ENCODE measurements at places on chromosomes 11 and 22.

DNA sequence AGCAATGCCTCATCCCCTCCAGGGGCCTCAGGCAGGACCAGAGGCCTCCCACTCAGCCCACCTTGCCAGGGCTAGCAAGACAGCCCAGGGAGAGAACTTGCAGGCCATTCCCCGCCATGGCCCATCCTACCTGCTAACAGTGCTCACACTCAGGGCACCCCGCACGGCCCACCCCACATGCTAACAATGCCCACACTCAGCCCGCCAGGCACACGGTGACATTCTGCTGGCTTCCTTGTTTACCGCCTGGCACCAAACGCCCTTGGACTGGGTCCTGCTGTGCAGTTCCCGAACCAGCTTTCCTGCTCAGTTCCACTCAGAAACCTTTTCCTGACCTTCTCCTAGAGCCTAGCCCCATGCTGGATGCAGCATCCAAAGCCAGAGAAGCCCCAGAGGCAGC, 33.5 kb upstream of the FADD start:
- no peak for DNase-seq

GRCh38 chr11:78943841-78944240, 369.2 kb upstream of the NARS2 start:
- no peak for DNase-seq

DNA sequence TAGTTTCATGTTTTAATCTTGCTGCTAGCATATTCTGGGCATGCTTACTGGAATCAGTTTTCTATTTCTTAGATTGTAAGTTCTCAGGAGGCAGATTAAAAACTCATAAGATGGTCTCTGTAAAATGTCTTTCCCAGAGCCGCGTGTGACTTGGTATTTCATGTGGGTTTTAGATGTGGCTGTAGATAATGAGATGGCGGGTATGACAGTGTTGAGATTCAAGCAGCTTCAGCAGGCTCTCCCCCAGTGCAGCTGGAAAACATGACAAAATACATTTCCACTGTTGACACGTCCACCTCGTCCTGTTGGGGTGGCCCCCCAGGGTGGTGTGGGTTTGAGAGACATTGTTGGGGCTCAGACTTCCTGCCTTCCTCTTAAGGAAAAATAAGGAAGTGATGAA, 106.8 kb downstream of the KIRREL3 start:
- no peak for DNase-seq

GRCh38 chr22:45878901-45879551, 97.9 kb downstream of the WNT7B start:
- DNase-seq = no peak

- DNase-seq = no peak
Observed at GRCh38 chr11:34846467-34846866, 69.7 kb downstream of the APIP start.

DNA sequence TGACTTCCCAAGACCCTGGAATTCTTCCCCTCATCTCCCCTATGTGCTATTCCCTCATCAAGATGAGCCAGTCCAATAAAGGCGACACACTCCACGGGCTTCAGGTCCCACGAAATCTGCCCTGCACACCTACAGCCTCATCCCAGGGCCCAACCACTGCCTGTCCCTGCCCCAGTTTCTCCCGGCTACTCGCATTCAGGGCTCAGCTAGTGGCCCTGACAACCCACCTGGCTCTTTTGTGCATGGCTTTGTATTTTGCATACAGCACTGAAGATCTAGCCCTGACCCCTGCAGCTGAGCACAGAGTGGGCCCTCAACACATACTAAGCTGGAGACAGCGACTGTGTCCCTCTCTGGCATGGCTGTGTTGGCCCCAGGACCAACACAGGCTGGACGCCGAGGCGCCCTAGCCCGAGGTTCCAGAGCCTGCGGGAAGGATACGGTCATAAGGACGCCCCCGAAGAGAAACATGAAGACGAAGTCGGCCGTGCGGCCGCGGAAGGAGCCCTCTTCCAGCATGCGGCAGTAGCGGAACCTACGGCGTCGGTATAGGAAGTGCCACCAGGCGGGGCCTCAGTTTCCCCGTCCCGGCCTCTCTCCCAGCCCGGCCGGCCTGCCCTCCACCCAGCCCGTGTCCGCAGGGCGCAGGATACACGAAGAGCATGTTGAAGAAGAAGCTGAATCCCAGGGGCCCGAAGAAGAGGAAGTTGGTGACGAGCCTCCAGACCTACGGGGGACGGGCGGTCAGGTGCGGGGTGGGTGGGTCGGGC, 710 bp downstream of the DERL3 start:
- no peak for DNase-seq

DNA sequence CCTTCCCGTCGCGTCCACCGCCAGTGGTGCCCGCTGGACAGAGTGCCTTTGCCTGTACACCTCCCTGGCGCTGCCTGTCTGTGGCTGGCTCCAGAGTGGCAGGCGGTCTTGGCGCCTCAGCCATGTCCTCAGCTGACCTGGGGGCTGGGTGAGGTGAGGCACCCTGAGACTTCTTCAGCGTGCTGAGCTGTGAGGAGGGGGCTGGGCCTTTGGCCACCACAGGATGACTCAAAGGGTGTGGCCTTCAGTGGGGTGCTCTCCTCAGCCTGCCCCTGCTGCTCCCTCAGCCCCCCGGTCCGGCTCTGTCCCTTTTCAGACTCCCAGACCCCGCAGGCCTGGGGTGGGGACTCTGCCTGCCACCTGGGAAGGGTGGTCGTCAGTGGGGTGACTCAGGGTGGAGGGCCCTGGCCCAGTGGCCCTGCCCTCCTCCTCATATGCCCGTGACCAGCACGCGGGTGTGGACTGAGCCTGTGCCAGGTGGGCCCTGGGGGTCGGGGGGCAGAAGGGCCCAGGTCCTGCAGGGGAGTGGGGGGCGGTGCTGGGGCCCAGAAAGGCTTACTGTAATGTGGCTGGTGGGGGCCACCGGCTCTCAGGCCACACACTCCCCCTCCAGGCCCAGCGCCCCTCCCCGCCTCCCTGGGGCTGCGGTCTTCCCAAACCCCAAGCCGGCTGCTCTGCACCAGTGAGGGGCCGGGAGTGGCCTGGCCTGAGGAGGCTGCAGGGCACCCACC, 15.9 kb downstream of the CRELD2 start:
- no peak for DNase-seq

- DNase-seq = no peak
Observed at GRCh38 chr22:37199760-37200108, 11.7 kb upstream of the C1QTNF6 start.

GRCh38 chr22:22955276-22955798, 67.7 kb downstream of the IGLL5 start:
- DNase-seq = no peak

DNA sequence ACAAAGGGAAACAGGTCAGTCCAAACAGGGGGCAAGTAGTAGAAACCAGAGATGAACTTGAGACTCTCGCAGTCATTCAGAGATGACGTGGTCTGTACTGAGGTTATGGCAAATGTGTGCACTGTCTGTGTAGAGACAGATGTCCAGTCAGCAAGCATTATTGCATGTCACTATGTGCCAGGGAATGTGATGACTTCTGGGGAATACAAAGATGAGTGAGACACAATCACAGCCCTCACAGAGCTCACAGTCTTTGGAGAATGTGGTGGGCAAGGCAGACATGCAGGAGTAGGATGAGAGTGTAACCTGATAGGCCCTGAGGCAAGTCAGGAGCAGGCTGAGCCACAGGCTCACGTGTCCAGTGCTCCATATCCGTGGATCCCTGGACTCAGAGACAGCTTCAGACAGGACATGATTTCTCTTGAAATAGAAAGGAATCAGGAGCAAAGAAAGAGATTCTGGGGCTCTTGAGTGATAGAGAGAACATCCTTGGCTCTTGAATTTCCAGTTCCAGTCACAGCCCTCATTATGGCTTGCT, 550.7 kb downstream of the ETS1 start:
- DNase-seq = no peak

DNA sequence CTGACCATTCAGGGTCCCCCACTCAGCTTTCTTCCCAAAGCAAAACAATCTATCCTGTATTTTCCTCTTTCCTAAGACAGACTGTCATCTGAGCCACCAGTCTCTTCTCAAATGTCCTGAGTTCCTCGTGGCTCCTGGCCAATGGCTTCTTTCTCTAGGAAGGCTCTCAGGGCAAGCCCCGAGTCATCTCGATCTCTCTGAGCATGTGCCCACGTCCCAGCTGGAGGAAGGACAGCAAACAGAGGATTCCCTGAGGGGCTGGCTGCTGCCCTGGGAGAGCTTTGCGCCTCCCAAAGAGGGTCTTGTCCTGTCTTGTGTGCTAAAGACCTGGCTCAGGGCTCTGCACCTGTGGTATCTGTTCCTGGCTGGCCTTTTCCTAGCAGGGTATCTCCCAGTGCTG, 8.3 kb downstream of the SLC37A2 start:
- DNase-seq = no peak

GRCh38 chr11:100808904-100809491, 121.9 kb downstream of the ARHGAP42 start:
- DNase-seq = no peak

- no peak for DNase-seq
Observed at GRCh38 chr11:33869481-33870422, 22.1 kb downstream of the LMO2 start.

DNA sequence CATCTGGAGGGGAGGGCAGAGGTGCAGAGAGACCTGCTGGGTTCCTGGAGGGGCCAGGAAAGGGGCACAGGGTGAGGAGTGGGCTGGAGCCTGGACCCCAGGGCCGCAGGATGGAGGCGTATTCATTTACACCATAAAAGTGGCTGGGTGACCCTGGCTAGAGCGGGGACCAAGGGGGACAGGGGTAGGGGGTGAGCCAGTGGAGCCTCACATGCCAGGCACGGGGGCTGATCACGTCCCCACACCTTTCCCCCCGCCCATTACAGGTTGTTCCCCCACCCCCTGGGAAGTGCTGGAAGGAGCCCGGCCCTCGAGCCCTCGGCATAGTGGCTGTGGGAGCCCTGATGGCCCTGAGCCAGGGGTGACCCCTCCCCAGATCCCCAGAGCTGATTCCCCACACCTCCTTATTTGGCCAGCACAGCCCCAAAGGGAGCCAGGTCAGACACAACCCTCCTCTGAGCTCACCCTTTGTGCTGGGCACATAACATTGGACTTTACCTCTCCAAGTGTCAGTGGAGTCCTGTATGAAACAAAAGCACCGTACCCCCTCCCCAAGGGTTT, 781 bp downstream of the TCIRG1 start:
- no peak for DNase-seq

DNA sequence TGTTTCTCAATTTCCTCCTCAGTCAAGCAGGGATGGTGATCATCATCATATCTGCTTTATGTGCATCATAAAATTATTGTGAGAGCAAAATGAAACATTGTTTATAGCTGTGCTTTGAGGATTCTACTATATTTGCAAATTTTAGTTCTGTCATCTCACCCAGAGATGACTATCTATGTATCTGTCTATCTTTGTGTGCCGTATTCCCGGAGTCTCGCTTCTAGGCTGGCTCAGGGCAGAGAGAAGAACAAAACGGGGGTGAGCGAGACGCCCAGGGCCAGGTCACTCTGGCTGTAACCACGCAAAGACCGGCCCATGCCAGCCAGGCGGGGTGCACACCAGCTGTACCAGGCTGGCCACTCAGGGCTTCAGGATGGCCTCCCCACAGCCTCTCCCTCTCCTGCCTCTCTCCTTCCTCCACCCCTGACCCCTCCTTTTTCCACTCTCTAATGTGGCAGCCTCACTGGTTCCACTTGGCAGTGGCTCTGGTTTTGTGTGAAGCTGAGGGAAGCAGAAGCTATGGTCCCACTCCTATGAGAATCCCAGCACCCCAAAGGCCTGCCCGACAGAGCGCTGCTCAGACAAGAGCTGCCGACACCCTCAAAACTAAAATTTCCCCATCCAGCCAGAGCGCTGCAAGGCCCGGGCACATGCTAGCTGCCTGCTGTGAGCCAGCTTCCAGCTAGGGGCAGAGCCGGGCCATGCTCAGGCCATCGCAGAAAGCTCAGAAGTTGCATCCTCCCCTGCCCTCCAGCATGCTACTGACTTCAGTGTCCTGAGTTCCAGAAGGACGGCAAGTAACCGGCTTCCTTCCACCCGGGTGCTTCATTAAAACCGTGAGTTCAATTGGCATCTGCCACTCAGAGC, 139.5 kb upstream of the TBCEL start:
- DNase-seq = no peak

DNA sequence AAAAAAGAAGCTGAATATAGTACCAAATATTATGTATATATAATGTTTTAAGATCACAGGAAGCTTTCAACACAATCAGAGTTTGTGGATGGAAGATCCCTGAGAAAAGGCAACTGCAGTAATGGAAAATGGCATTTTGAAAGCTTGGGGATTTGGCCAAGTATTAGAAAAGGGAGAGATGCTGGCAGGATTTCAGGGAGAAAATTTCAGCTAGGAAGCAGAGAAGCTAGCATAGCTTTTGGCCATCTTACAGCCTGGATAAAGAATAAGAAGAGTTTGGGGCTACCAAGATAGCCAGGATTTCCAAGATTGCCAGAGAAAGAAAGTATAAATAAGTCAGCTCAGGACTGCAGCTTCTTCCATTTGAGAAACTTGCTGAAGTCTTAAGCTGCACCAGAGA, 440.8 kb upstream of the LUZP2 start:
- DNase-seq = no peak

DNA sequence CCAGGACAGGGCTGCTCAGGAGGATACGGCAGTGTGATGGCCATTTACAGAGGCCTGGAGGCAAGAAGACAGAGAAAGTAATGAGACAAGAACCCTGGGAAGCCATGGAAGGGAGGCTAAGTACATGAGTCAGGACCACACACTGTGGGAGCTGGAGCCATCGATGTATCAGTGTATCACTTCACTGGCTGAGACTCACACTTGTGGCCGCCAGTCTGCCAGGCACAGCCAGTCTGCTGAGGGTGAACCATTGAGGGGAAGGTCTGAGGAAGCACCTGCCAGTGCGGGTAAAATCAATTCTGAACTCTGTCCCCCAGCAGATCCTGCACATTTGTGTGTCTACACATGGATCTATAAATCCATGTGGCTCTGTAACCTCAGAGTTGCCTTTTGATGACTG, 195.6 kb downstream of the GRIK4 start:
- DNase-seq = no peak

- DNase-seq = no peak
Observed at GRCh38 chr11:94046796-94047195, 25.6 kb downstream of the HEPHL1 start.

DNA sequence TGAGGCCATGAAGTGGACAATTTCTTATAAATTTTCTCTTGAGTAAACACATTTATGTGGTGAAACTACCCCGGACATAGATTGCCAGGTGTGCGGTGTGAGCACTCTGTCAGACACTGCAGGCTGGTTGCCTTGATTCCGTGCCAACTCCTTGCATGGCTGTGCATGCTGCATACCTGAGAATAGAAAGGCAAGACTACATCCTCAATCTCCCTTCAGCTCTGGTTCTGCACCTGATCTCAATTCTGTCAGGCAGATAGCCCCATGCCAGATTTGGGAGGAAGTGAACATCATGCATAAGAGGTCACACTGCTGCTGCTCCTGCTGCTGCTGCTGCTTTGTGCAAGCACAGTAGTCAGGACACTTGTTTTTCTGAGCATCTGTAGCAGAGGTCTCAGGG, 42.5 kb upstream of the DEUP1 start:
- no peak for DNase-seq

- no peak for DNase-seq
Observed at GRCh38 chr11:697811-698311, 2.2 kb downstream of the TMEM80 start.

GRCh38 chr11:18050848-18051247, 4.8 kb upstream of the TPH1 start:
- DNase-seq = no peak

GRCh38 chr11:58958500-58958899, 19.2 kb downstream of the GLYATL1 start:
- peak; percentile 7 for DNase-seq

GRCh38 chr22:42039271-42039670, 31.3 kb downstream of the NAGA start:
- DNase-seq = no peak

Measured in stimulated activated CD8-positive, alpha-beta memory T cell treated with anti-CD3 and anti-CD28 coated beads, Interleukin-7, amount 100 ng/mL, for 48 hours (primary cell).